ENCODE measurements at places on chromosomes 7 and 10. TPM values are rescaled to one million over a fixed set of nuclear protein-coding genes. Genes with fewer than 3 reads are reported as not detected.

MMP21 gene
- under 0.01 TPM for total RNA-seq

ZPBP gene
- total RNA-seq, result not detected

KCP gene
- 0.55 TPM for total RNA-seq

NXPH1 gene
- not detected for total RNA-seq

EFCAB10 gene
- not detected for total RNA-seq

MRPL32 gene
- 48.9 TPM for total RNA-seq

CADPS2 gene
- total RNA-seq, result 21.6 TPM

All from uterine smooth muscle cell (primary cell).